ENCODE measurements at places on chromosomes 11 and 22. TPM values are rescaled to one million over a fixed set of nuclear protein-coding genes. Genes with fewer than 3 reads are reported as not detected.

The GRK3 gene
- total RNA-seq: 12.1 TPM

The ANKK1 gene
- not detected for total RNA-seq

The LRRN4CL gene
- total RNA-seq: 0.14 TPM

- DNase-seq: peak; percentile 63
These were observed 534.3 kb downstream of the NTM start for GRCh38 chr11:131904756-131905155.

DNA sequence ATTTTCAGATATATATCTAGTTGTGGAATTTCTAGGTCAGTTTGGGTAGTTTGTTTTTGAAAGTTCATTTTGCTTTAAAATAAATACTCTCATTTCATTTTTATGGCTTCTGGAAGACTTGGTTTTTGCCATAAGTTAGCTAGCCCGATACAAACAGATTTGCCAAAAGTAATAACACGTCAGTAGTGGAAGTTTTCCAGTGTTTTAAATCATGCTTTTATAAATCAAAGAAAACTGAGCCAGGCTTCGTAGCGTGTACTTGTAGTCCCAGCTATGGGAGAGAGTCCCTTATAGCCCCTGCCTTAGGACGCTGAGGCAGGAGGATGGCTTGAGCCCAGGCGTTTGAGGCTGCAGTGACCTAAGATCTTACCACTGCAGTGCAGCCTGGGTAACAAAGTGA is 21.7 kb upstream of the MICALL1 start:
- DNase-seq: no peak

DNA sequence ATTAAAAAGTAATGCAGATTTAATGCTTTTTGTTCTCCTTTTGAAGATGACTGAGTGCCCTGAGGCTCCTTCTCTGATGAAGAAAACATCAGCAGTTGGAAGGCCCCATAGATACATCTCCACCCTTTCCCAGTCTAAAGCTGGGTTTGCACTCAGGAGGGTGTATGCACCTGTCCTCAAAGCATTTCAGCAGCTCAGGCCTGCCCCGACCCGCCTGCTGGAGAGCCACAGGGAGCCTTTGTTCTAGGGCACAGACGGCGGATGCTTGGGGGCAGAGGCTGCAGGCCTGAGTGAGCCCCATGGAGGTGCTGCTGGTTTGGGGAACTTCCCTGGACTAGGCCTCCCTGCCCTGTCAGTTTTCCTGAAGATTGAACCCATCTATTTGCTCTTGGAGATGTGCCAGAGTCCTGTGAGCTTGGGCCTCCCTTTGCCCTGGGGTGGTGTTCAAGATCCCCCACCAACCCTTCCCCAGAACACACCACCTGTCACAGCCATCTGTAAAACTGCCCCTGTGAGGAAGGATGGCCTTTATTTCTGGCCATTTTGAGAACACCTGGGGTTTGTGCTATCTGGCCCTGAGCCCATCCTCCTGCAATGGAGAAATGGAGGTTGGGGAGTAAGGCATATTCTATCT is 160.0 kb downstream of the NAV2 start:
- peak; percentile 68 for DNase-seq

GRCh38 chr11:36142439-36142838 is 146.8 kb downstream of the COMMD9 start:
- DNase-seq: peak; percentile 31

- DNase-seq: no peak
These were observed 449 bp upstream of the TOM1 start for GRCh38 chr22:35299217-35299672.

- peak; percentile 58 for DNase-seq
These were observed 8.0 kb downstream of the MYH9 start for GRCh38 chr22:36379593-36380361.

GRCh38 chr22:19045094-19045493 is 77.1 kb downstream of the DGCR2 start:
- no peak for DNase-seq

DNA sequence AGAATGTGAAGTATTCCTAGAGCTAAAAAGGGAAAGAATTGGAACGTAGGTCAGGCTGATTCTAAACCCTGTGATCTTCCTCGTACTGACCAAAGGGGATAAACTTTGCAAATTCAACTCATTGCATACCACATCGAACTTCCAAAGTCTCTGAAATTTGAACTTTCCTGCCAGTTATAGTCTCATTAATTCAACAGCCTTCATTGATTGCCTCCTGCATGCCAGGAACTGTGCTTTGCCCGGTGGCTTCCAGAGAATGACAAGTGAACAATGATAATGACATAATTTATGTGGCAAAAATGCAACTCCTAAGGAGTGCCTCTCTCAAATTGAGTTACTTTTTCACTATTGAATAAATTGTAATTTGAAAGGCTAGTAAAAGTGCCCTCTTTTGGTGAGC is 107.7 kb upstream of the LDLRAD3 start:
- no peak for DNase-seq

All from H7 (cell line).